ENCODE measurements at places on chromosomes 1 and 21.
A peak's percentile ranks its signal among the peaks of the same experiment; 100 is the strongest.

DNA sequence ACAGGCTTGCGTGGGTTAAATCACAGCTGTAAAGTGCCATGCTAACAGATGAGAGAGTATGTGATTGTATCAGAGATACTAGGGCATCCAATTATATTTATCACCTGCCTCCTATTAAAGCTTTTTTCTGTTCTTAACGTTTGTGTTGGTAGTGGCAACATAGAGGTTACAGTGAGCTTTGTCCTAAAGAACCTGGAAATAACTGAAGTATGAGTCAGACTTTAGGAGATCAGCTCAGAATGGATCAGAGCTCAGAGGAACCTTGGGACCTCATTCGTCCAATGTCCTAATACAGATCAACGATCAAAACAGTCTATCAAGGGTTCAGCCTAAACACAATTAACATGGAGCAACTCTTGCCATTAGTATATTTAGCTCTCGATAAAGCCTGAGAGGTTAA is 81.0 kb downstream of the RGS7 start:
- DNase-seq = no peak

DNA sequence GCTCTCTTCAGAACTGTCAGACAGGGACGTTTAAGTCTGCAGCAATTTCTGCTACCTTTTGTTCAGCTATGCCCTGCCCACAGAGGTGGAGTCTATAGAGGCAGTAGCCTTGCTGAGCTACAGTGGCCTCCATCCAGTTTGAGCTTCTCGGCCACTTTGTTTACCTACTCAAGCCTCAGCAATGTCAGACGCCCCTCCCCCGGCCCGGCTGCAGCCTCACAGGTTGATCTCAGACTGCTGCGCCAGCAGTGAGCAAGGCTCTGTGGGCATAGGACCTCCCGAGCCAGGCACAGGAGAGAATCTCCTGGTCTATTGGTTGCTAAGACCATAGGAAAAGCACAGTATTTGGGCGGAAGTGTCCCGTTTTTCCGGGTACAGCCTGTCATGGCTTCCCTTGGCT is 89.9 kb upstream of the PDC start:
- DNase-seq = no peak

DNA sequence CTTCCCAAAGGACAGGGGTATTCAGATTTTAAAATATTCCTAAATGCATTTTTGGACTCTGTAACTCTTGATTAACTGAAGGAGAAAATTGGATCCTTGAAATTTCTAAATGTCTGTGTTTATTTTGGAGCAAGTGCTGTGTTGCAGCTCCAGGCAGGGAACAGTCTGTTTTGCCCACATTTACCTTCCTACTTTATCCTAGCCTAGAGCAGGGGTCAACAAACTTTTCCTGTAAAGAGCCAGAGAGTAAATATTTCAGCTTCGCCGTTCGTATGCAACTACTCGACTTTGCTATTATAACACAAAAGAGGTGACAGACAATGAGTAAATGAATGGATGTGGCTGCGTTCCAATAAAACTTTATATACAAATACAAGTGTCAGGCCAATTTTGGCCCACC is 402.2 kb downstream of the GPATCH2 start:
- DNase-seq = no peak

DNA sequence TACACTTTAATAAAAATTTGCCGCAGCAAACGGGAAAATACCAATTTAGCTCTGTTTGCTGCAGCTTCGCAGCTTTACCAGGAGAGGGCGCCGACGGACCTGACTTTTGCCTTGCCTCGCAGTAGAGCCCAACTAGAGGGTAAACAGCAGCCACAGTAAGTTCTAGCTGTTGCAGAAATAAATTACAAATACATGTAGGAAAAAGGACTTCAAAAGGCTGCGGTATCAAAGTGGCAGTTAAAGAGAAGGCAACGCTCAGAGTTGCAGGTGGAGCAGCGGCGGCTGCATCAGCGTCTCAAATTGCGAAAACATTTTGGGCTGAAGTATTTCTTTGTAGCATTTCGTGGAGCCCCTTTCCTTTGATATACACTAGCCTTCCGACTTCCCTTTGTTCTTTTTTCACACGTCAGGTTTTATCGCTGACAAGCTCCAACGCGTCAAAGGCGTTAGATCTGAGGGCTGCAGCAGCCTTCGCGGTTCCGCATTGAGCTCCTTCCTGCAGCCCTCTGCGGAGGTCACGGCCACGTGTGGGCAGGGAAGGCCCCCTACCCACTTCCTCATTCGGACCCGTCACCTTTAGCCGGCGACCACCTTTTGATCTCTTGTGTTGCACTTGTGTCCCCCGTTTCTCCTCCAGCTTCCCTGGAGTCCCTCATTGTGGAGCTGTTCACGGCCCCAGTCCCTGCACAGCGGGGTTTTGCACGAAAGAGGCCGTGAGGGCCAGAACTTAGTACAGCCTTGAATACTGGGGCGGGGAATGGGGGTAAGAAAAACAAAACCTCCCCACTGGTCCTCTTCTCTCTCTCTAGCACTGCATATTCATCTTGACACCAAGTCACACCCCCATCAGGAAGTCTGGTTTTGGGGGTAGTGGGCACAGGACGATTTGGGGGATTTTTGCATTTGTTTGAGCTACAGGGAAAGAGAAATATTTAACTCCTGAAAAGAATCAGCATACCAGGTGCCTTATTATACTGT is 72.8 kb downstream of the S1PR1 start:
- peak; percentile 69 for DNase-seq

DNA sequence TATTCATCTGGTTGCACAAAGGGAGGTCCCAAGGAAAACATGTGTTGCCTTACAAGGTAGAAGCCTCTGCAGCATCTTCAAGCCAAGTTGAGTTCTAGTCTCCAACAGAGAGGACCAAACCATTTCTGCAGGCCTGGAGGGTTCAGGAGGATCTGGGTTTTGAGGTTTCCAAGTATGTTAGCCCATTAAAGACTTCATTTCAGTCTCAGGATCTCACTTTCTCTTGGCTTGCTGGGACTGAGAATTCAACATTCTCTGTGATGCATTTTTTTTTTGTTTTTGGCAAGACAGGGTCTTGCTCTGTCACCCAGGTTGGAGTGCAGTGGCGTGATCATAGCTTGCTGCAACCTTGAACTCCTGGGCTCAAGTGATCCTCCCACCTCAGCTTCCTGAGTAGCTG is 8.8 kb upstream of the MYOCOS start:
- DNase-seq = no peak

DNA sequence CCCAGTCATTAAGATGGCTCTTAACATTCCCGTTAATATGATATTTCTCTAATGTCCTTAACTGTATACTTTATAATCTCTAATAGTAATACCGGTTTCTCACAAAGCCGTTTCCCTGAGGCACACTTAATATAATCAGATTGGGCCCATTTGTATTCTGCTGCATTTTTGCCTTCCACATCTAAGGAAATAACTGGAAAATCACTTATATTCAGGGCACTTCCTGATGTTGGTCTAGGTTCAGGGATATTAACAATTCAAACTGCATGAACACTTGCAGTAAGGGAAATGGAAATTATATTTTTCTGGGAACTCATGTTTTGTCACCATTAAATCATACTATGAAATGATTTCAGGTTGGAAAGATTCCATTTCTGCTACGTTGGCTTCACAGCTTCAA is 119.8 kb downstream of the TPR start:
- no peak for DNase-seq

GRCh38 chr1:902802-903201 is 20.9 kb upstream of the SAMD11 start:
- no peak for DNase-seq

DNA sequence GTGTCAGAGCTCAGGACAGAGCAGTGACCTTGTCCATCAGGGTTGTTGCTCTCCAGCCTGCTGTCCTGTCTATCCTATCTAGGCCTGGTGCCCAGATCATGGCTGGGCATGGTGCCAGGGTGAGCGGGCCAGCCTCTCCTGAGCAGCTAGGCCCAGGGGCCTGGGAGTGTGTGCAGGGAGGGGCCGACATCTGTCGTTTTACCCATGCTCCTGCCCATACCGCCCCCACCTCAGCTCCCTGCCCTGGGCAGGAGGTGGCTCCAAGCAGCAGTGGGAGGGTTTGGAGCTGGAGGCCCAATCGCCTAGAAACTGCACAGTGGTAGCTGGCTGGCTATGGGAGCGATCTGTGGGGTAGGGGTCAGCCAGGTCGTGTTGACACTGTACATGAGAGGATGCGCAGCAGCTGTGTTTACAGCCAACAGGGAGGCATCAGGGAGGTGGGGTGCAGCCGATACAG is 6.5 kb downstream of the INSRR start:
- DNase-seq = no peak

DNA sequence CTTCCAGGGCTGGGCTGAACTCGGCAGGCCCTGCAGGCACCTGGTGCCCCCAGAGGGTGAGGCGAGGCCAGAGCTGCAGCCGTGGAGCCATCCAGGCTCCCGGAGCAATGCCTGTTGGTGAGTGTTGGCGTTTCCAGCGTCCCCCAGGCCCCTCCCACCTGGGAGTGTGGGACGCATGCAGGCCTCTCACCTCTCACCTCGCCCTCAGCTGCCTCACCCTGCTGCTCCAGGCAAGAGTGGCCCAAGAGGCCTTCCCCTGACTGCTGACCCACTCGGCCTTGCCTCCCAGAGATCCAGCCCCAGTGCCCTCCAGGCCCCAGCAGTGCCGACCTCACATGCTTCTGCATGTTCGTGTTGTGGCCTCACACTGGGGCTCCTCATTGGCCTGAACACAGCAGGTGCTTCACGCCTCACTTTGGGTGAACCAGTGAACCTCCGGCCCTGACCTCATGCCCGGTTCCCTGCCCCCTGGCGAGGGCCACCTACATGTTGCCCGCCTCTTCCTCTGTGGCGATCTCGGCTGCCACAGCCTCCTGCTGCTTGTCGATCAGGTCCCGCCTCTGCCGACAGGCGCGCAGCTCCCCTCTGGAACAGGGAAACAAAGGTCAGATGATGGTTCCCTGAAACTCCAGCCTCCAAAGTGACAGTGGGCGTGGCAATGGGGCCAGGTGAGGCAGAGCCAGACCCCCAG is 17.0 kb downstream of the CFAP74 start:
- DNase-seq = no peak

All from stimulated activated CD4-positive, alpha-beta T cell treated with anti-CD3 and anti-CD28 coated beads, Interleukin-1b, Interleukin-23, amount 100 ng/mL, for 48 hours (primary cell).